H4 (cell line): ENCODE measurements at places on chromosomes 2 and 18. TPM values are rescaled to one million over a fixed set of nuclear protein-coding genes. Genes with fewer than 3 reads are reported as not detected.
A peak's percentile ranks its signal among the peaks of the same experiment; 100 is the strongest.

DNA sequence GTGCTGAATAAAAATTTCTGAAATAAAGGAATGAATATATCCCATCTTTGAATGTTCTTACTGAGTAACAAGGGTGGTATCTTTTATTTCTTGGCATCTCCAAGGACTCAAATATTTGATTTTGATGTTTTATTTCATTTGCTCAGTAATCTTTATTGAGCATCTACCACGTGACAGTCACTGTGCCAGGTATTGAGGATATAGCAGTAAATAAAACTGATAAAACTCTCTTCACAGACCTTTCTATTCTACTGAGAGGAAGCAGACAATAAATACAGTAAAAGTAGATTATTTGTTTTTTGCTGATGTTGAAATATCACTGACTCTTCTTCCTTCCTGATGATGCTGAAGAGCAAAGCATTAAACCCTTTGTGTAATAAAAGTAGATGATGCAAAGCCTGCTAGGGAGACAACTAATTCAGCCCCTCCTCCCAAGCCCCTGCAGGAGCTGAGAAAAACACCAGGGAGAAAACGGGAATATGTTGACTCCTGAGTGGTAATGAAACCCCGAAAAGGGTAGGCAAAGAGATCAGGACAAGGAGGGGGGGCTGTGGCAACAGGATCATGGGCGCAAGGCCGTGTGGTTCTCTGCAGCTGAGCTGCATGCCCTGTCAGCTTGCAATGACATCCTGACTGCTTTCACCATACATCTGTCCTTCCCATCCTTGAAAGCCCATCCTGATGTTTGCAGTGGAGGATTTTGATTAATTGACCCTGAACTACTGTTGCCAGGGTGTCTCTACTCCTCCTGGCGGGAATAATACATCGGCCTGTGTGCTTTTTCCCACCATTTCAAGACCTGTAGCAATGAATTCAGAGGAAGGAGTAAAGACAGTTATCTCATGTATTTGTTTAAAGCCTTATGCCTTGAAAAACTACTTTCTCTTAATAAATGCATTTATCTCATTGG is 117.4 kb downstream of the EML6 start:
- DNase-seq: no peak

Gene DYSF
- 0.37 and 0.43 TPM in 2 replicates for total RNA-seq

- no peak for DNase-seq
Measured at GRCh38 chr2:233593201-233593600, 24.2 kb upstream of the UGT1A8 start.

Gene IRS1
- total RNA-seq: 3.4 and 6.0 TPM in 2 replicates

DNA sequence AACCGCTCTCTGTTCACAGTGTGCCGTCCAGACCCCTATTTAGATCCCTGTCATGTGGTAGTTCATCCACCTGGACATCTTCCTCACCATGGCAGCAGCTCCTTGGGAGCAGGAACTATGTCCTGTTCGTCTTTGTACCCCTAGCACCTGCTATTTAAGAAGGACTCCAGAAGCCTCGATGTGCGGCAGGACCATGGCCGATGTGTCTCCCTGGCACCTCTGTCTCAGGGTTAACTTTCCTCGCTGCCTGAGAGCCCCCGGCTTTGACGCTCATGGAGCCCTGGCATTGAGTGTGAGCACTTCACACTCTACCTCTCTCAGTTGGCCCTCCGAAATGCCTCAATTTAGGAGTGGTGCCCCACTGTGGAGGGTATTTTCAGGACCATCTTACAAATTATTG is 152.0 kb downstream of the FAM210A start:
- no peak for DNase-seq

DNA sequence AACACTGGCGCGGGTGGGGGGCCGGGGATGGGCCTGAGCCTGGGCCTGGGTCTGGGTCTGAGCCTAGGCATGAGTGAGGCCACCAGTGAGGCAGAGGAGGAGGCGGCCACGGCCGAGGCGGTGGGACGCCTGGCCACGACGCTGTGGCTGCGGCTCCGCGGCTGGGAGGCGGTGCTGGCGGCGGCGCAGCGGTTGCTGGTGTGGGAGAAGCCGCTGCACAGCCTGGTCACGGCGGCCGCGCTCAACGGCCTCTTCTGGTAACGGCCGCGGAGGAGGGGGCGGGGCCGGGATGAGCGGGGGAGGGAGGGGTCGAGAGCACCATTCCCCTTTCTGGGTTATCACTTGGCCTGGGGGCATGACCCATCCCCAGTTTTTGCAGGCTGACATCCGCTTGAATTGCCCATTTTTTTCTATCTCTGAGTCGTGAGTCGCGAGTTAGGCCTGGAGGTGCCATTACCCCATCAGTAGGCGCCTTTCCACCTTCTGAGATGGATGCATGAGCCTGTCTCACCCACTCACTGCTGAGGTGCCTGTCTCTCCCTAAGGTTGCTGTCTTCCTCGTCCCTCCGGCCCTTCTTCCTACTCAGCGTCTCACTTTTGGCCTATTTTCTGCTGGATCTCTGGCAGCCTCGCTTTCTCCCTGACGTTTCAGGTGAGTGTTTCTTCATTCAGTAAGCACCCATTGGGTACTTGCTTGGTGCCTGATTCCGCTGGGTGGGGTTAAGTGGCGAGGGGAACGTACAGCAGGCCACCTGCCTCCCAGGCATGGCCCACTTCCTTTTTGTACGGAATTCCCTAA is 501 bp downstream of the RETREG2 start:
- no peak for DNase-seq

Gene PRR30
- not detected in 2 replicates for total RNA-seq

GRCh38 chr2:57987835-57988573 is 58.6 kb upstream of the VRK2 start:
- DNase-seq: peak; percentile 16

DNA sequence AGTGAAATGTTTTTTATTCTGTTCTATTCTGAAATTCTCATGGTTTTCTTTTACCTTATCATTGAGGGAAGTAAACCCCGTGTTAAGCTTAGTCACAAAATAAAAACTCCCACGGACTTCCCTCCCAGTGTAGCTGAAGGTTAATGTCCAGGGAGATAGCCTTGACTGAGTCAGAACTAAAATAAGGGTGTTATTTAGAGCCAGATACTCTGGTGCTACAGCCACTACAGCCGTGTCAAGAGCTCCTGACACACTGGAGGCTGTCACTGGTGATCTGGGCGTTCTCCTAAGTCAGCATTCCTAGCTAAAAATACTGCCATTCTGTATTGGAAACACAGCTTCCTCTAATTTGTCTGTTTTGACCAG is 82.0 kb upstream of the RANBP2 start:
- no peak for DNase-seq

Gene ABCB11
- total RNA-seq: not detected in 2 replicates

- no peak for DNase-seq
Measured at GRCh38 chr2:74225698-74226459, 27.5 kb downstream of the MTHFD2 start.

Gene FBXO36
- 4.8 and 5.3 TPM in 2 replicates for total RNA-seq

- no peak for DNase-seq
Measured at GRCh38 chr2:119659601-119660342, 19.2 kb upstream of the TMEM177 start.

DNA sequence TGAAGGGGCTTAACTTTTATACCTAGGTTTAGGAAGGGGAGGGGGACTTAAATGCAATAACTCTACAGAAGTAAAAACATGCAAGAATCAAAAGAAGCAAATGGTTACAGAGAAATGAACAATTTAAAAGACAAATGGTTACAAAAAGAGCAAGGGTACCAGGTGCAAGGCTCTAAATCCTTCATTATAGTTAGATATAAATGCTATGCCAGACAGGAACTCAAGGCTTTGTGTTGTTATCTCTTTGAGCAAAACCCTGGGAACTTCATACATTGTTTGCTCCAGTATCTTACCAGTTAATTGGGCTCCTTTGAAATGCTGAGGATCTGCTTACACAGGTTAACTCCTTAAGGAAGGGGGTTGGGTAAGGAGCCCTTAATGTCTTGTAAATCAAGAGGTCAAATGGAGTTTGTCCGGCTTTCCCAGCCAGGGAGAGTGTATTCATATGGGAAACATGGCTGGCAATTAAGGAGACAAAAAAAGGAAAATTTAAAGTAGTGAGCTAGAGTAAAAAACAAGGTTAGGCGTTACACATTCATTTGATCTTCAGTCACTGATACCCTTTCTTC is 347.5 kb downstream of the CELF4 start:
- DNase-seq: no peak

GRCh38 chr18:41216341-41217003 is 738.6 kb upstream of the PIK3C3 start:
- DNase-seq: no peak

- peak; percentile 13 for DNase-seq
Measured at GRCh38 chr2:75432761-75433361, 127.9 kb downstream of the EVA1A start.

GRCh38 chr2:46014911-46015654 is 282.1 kb upstream of the EPAS1 start:
- peak; percentile 20 for DNase-seq

DNA sequence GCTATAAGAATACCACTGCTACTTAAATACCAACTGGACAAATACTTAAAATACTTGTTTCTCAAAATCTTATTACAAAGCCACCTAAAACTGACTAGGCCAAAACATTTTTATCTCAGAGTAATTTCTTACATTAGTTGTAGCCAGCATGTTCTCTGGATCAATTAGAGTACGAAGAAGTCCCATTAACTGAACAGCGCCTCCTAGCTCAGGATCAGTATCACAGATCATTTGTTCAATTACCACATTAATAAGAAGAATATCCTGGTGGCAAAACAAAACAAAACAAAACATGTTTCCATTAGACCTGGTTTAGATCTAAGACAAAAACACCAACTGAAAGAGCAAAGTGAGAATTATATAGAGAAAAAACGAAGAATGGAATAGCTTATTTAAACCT is 36.0 kb downstream of the PPP4R3B start:
- DNase-seq: no peak

DNA sequence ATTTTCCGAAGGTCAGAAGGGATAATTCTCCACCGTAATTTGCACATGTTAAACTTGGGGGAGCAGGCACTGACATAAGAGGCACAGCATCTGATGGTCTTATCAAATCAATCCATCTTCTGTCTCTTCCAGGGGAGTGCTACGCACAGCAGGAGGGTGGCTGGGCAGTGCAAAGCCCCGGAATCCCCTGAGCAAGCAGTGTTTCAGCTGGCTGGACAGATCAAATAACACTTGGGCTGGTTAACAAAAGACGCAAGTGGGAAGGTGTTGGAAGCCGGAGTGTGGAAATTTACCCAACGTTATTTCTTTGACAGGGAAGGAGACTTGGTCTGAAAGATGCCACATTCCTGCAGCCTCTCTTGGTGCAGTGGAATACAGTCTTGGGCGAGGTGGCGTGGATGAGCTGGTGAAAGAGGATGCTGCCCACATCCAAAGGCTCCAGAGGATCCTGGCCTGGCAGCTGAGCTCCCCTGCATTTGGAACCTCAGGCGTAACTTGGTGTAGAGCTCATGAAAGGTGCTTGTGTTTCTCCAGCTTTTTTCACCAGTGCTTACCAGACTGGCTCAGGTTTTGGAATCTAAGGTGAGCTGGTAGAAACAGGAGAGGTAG is 103.0 kb downstream of the MAPK4 start:
- no peak for DNase-seq

Gene TCF4
- total RNA-seq: 17.1 and 30.7 TPM in 2 replicates

DNA sequence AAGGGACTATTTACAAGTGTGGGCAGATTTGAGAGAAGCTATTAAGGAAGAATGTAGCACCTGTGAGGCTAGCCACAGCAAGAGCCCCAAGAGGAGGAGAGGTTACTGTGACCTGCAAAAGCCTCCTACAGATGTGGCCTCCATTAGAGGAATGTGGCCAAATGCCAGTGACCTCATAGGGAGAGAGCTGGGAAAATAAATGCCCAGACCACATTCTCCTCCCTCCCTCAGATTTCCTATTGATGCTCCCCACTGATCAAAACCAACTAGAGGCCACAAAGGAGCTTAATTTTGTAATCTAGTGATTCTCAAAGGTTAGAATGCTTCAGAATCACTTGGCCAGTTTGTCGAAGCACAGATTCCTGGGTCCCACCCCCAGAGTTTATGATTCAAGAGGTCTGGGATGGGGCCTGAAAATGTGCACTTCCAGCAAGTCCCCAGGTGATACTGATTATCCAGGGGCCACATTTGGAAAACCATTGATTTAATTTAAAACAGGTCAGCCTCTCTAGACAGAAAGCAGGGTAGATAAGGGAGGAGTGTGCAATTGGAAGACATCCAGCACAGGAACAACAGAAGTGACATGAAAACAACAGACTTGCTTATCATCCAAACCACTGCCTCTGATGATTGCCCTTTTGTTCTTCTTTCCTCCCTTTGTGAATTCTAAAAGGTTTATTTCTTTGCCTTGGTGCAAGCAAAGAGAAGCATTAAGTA is 61.2 kb upstream of the RBBP8 start:
- peak; percentile 54 for DNase-seq

DNA sequence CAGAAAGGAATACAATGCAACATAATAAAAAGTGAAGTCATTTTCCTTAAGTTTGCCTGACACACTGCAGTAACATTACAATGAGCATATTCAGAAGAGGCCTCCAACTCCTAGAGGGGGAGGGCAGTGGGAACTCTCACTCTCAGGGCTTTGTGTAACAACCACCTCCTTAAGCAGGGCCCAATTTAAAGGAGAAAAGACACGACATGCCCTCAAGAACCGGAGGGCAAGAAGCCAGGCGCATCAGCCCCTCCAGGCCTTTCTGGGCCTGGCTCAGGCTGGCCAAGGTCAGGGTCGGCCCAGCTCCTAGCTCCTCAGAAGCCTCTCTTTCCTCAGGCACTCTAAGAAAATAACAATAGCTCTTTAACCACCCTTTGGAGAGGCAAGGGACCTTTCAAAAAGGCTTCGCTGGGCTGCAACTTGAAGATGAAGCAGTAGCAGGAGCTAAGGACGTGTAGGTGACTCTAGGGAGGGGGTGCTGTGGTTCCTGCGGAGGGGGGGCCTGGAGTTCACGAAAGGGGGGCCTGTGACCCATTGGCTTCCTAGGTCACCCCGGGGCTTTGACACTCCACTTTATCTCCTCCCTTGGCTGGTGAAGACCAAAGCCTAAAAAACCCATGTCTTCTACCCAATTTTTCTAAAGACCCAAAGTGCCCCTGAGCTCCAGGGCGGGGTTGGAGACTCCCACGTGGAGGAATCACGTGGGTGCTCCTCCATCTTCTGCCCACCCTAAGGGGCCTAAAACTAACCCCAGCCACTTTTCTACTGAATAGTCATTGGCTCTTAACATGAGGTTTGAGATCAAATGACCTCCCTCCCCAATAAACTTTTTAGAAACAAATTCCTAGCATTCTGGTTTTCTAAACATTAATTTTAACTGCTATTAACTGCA is 13.3 kb downstream of the SERTAD2 start:
- DNase-seq: no peak

Gene PREPL
- 27.2 and 31.1 TPM in 2 replicates for total RNA-seq

DNA sequence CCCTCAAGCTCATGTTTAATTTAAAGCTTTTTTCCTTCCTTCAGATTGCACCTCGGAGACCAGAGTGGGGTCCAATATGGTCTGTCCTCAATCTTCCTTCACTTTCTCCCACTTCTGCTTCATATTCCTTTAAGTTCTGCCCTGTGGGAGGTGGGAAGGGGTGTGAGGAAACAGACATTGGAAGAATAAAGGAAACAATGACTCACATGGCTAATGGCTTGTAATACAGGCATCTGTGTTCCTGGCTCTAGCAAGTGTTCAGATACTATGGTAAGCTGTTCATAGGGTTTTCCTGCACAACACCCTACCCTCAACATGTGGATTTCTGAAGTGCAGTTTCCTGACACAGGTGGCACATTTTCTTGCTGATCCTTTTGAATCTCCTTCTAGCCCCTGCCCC is 209.5 kb downstream of the PIK3C3 start:
- DNase-seq: no peak

Gene CHRNA1
- total RNA-seq: 0.94 and 1.1 TPM in 2 replicates
